ENCODE measurements at places on chromosomes 3 and 15.

GRCh38 chr3:20456511-20456910 lies 270.5 kb upstream of the SGO1 start:
- no peak for DNase-seq

GRCh38 chr3:155517903-155518302 lies 224.4 kb upstream of the STRIT1 start:
- DNase-seq: no peak

- no peak for DNase-seq
These were observed 8.7 kb upstream of the LRTM1 start for GRCh38 chr3:54936561-54936960.

DNA sequence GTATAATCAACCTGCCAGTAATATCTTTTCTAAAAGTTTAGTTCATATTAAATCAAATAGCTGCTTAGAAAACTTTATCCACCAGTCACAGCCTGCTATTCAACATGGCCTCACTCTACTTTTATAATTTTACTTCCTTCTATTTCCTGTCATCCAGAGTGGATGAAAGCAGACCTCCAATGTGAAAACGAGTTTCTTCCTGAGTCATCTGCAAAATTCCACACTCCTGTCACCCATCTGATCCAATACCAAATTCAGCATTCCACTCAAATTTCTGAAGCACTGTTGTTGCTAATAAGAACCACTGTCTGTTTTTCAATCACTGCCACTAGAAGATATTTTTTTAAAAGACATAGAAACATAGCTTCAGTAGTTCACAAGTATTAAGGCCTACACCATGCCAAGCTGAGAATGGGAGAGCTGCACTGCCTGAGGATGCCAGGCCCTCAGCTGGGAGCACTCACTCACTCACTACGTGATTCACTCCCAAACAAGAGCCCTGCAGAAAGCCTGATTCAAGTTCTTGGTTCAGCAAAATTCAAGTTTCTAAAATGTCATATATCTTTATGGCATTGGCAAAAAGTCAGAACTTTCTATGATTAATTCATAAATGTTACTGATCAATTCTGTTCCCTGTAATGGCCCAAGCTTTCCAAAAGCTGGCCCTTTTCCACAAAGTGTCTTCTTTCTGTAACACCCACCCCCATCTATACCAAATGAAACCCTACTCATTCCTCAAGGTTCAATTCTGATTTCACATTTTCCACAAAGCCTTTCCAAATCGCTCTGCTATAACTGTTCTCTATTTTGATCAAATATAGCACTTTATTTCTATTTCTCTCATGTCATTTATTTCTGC lies 82.9 kb downstream of the FSIP1 start:
- DNase-seq: no peak
